Calu3 (cell line): ENCODE measurements at places on chromosomes 1 and 21.
A peak's percentile ranks its signal among the peaks of the same experiment; 100 is the strongest.

DNA sequence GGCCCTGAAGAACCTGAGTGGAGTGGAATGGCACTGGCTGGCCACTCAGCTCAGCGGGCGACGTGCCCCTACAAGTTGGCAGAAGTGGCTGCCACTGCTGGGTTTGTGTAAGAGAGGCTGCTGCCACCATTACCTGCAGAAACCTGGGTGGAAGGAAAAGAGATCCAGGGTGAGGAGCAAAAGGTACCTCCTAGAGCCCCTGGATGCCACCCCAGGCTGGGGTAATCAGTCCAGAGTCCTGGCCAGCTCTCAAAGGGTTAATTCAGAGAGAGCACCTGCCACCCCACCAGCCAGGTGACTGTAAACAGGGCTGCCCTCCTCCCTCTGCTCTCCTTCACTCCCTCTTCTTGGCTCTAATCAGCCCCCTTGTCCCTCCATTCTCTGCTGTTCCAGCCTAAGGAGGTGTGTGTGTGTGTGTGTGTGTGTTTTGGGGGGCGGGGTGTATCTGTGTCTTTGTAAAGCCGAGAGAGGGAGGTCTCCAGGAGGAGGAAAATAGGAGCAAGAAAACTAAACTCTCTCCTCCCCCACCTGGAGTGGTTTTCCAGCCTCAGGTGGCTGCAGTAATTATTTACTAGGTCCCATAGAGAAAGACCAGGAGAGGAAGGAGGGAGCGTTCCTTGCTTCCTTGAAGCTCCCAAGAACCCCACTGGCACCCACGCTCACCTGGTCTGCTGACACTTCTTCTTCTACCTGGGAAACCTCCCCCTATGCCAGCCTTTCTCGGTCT is 12.6 kb downstream of the TRIM46 start:
- peak; percentile 47 for DNase-seq

DNA sequence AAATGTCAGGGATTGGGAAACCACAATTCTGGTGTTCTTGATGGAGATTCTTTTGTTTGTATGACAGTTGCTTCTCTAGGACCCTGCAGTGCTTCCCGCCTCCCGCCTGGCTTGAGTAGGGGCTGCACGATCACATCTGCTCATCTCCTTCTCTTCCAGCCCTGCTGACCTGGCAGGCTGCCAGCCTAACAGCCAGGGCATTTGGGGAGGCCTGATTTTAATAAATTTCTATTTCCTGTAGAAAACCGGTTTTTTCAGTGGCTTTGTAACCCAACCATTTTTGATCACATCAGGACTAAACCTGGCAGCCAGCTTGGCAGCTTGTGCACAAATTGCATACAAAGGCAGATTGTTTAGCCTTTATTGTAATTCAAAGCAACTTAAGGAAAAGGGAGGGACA is 78.9 kb downstream of the UBE2U start:
- DNase-seq, result peak; percentile 65

GRCh38 chr1:45769261-45769932 is 18.9 kb upstream of the IPP start:
- DNase-seq, result no peak

GRCh38 chr1:162135271-162135775 is 65.8 kb downstream of the NOS1AP start:
- DNase-seq, result no peak

GRCh38 chr1:12230549-12231275 is 882 bp downstream of the VPS13D start:
- DNase-seq, result peak; percentile 19

GRCh38 chr1:44757420-44757819 is 17.8 kb downstream of the KIF2C start:
- DNase-seq, result no peak

DNA sequence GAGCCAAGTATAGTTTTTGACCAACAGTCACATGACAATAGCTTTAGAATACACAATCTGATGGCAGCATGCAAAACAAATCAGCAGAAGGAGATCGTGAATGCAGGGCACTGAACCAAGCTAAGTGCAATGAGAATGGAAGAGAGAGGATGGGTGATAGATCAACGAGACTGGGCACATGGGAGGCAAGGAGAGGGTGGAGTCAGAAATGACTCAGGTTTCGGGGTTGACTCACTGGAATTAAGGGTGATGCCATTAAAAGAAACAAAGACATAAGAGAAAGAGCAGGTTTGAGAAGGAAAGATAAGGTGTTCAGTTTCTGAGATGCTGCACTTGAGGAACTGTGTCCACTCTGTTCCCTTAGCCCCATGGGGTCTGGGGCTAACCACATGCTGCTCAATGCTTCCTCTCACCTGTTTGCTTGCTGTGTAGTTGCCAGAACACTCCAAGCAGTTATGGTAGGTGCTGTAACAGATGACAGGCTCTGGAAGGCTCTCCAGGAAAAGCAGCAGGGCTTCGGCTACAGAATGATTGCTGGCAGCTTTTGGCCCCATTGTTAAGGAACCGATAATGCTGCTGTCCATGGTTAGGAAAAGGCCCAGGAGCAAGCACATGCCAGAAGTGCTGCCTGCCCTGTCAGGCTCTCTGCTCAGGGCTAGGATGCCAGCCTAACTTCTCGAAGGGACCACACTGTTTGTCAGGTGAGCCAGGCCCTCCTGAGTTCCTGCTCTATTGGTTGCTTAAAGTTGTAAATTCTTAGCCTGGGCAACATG is 6.1 kb upstream of the MTF1 start:
- peak; percentile 35 for DNase-seq

GRCh38 chr1:173423291-173423690 is 53.8 kb upstream of the PRDX6 start:
- no peak for DNase-seq
